ENCODE measurements at places on chromosomes 11 and 22.

GRCh38 chr11:80727315-80727714 lies 1286.5 kb upstream of the TENM4 start:
- DNase-seq: no peak

DNA sequence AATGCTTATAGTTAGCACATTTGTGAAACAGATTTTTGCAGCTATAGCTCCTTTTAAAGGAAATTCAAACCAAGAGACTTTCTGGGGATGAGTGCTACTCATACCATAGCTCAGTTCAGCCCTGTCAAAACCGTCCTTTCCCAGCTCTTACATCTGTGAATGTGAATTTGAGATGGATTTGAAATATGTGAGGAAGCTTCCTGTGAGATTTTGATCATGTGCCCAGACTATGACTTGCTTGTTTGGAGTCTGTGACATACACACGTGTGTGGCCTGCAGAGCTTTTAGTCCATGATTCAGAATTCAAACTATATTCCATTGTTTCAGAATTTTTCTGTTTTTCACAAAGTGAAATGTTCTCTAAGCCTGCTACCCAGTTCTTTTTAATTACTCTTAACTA lies 4.4 kb upstream of the MMP1 start:
- no peak for DNase-seq

DNA sequence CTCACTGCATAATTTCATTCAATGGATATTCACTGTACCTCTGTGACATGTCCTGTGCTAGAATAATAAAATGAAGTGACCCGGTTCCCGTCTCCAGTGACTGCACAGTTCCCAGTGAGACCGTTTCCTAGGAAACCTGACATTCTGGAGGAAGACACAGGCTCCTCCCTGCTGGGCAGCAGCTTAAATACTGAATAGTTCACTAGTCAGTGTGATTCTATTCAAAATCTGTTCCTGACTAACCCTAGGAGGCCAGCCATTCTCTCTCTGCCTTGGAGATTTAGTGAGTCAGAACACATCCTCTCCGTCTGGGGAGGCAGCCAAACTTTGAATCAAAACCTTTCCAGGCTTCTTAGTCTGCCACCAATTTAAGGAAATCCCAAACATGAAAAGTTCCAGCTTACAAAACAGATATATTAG lies 11.3 kb downstream of the TRIM66 start:
- DNase-seq: peak; percentile 29

GRCh38 chr22:37618072-37618656 lies 9.5 kb downstream of the GGA1 start:
- no peak for DNase-seq

- DNase-seq: no peak
Measured at GRCh38 chr11:24861440-24861839, 364.6 kb downstream of the LUZP2 start.

- DNase-seq: peak; percentile 71
Measured at GRCh38 chr22:24588381-24588756, 4.5 kb downstream of the LRRC75B start.

- no peak for DNase-seq
Measured at GRCh38 chr11:43955381-43956118, 13.1 kb downstream of the C11orf96 start.

DNA sequence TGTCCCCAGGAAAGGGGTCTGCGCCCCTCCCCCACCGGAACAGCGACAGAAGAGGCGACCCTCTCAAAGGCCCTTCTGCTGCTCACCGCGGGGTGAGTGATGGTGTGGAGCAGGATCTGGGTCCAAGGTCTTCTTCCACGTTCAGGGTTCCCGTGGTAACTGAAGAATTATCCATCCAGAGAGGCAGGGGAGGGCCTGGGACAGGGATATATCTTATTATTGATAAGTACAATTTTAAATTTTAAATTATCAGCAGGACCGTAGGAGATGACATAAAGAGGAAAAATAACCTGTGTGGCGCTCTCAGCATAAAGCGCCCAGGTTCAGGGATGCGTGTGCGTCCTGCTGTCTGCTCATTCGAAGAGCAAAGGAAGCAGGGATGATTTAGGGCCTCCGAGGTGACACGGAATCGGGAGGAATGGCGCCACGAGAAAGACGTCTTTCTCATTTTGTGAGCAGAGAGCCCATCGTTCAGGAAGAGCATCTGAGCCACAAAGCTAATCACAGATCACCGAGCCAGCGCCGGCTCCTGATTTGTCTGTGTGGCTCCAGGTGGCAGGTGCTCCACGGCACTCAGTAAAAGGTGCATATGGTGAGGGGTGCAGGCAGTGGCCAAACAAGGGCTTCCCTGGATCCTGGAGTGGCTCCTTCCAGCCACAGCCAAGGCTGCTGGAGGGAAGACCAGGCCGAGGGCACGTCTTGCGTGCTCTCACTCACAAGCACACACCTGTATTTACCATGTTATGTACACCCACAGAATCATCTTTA lies 19.3 kb downstream of the KRTAP5-5 start:
- no peak for DNase-seq

GRCh38 chr11:11969380-11970215 lies 38.8 kb downstream of the DKK3 start:
- DNase-seq: peak; percentile 45

DNA sequence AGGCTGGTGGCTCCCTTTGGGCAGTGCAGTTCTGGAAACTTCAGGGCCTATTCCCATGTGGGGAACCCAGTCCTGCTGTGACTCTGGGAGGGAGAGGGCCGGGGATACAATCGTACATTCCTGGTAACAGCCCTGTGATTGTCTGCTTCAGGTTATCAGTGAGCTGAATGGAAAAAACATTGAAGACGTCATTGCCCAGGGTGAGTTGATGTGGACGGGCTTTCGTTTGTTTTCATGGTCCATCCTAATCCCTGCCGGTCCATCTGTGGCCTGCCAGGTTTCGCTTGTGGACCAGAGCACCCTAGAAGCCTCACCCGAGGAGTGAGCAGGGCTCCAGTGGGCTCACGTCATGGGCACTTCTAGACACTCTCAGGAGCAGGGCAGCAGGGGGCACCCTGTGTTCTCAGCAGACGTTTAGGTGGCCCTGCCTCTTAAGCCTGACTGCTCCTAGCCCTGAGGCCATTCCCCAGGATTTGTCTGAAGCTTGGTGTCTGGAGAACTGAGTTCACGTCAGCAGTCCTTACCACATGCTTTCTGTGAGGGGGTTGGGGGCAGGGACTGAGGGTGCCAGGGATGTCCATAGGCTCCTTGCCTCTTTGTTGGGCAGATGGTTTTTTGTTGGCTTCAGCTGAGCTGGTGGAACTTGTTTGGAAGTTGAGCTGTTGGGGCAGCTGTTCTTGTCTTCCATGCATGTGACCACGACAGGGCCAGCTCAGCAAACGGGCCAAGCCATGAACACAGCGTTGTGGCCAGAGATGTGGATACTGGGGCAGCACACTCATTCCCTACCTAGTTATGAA lies 1.9 kb downstream of the RPLP2 start:
- no peak for DNase-seq

- no peak for DNase-seq
Measured at GRCh38 chr11:33262011-33262645, 4.9 kb downstream of the HIPK3 start.

- no peak for DNase-seq
Measured at GRCh38 chr11:116547571-116547970, 225.2 kb downstream of the BUD13 start.

DNA sequence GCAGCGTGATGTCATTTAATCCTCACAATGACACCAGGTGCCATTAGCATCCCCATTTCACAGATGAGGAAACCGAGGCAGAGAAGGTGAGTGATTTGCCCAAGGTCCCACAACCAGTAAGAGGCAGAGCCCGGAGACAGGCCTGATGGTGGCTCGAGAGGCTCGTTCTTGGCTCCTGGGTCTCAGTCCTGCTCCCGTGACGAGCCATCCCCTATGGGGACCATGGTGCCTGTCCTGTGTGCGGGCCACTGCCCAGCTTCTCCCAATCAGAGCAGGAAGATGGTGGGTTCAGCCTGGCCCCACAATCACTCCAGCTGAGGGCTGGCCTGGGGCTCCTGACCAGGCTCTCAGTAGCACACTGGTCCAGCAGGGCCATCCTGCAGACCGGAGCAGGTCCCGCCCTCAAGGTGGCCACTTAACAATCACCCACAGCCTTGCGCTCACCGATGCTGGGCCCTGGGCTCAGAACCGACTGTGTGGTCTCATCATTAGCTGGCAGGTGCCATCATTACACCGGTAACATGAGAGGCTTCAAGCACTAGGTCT lies 3.6 kb downstream of the ALDH3B1 start:
- no peak for DNase-seq

DNA sequence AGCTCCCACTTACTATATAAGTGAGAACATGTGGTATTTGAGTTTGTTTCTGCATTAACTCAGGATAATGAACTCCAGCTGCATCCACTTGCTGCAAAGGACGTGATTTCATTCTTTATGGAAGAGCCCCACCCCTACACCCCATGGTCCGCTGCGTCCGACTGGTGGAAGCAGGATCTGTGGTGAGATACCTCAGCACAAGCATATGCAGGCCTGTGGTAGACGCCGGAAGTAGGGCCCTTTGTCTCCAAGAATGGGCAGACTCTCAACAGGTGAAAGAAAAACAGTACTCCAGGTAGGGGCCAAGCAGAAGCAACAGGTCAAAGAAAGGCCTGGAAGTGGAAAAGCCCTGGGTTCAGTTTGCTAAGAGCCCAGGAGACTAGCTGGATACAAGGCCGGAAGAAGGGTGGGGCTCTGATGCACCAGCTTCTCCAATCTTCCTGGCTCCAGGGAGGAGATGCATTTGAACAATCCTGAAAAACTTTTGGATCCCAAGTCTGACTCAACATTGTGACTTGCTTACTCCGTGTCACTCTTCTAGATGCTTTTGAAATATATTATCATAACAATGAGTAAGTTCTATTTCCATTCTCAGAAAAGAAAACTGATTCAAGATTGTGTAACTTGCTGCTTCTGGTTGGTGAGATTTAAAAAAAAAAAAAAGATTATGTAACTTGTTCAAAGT lies 30.4 kb downstream of the NEAT1 start:
- DNase-seq: no peak

- DNase-seq: no peak
Measured at GRCh38 chr11:78224906-78225420, 36.2 kb downstream of the USP35 start.

DNA sequence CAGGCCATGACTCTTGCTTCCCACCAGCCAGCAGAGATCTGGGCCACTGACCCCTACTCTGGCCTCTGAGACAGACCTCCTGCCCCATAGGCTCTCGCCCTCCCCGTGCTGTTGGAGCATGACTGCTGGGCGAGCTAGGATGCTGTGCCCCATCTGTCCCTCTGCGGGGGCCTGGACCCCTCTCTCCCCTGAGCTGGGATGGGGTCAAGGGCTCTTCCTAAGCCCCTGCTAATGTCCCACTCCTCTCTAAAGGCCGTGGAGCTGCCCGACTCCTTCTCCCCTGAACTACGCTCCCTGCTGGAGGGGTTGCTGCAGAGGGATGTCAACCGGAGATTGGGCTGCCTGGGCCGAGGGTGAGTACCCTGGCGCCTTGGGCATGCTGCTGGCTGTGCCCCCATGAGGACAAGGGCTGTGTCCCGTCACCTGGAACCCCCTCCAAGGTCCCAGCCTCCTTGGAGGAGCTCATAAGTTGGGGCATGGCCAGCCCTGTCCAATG lies 6.2 kb upstream of the ANKRD13D start:
- DNase-seq: no peak

DNA sequence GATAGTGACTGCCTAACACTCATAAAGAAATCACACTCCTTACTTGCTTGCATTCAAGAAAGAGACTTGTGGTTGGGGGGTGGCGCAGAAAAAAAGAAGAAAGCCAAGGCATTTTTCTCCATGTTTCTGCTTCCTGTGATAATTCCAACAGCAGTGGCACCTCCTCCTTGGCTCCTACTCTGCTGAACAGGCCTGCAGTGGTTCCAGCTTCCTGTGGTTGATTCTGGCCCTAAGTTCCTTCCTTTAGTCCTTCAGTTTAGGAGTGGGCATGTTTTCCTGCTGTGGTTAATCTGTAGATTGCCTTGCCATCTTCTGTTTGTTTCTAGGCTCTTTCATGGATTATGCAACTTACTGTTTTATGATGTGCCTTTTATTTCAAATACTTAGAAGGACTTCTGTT lies 940.4 kb downstream of the DLG2 start:
- DNase-seq: no peak

DNA sequence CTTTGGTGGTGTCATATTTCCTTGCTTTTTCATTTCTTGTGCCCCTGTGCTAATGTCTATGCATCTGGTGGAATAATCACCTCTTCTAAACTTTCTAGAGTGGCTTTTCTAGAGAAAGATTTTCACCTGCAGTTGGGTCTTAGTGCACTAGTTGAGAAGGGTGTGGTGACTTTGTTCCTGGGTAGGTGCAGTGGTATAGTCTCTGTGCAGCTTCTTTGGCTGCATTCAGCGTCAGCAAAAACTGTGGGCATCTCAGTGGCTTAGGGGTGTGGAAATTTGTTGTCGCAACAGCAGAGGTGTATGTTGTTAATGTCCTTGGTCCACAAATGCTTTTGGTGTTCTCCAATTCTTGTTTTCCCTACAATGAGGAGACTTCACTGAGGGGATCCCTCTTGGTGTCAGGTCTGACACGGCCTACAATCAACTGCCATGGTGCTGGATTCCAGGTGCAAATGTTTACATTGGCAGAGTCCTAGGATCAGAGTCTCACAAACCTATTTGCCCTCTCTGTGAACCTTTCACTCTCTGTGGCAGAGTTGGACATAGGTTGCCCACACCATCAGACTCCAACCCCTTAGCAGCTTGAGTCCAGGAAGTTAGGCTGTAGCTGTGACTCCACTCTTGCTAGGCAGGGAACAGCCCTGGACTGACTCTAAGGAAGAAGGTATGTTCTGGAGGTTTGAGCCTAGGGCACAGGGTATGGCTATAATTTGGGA lies 48.8 kb downstream of the GDPD4 start:
- DNase-seq: no peak

DNA sequence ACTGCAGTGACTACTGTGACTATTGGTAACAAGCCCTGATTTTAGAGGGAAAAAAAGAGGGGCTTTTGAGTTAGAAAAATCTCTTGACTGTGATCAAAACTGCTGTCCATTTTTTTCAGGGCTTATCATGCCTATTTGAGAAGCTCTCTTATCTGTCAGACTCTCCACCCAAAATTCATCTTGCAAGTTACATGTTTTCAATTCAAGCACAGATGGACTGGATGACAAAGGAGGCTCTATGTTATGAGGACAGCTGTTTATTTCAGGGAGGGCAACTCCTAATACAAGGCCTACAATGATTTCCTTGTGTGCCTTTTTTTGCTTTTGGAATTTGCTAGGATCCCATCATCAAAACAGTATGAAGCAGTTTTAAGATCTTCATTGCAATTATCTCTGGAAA lies 35.2 kb upstream of the USP47 start:
- DNase-seq: no peak

DNA sequence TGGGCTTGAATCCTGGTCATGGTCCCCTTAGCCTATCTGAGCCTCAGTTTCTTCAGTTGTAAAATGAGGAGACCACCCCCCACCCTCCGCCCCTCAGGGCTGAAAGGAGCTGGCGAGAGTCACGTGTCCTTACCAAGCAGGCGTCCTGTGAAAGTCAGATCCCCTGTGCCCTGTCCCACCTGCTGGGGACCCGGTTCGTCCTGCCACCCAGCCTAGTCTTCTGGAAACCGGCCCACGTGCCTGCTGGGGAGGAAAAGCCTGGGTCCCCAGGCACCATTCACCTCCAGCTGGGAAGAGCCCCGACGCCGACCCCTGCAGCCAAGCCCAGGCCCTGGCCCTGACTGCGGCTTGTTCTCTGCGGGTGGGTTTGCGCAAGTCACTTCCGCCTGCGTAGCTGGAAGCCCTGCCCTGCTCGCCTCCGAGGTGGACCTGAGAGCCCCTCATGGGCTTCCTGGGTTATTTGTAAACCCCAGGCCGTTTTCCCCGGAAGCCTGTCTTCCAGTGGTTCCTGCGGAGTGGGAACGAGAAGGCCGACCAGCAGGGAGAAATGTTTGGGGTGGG lies 679 bp upstream of the SSH3 start:
- no peak for DNase-seq

- DNase-seq: no peak
Measured at GRCh38 chr11:117603932-117604331, 193.1 kb downstream of the DSCAML1 start.

All from nucleus accumbens (tissue), 56 donors.